NCI-H526 (cell line): ENCODE measurements at places on chromosomes 4 and X.

GRCh38 chr4:183356173-183356830 lies 34.1 kb upstream of the CLDN24 start:
- DNase-seq, result no peak

DNA sequence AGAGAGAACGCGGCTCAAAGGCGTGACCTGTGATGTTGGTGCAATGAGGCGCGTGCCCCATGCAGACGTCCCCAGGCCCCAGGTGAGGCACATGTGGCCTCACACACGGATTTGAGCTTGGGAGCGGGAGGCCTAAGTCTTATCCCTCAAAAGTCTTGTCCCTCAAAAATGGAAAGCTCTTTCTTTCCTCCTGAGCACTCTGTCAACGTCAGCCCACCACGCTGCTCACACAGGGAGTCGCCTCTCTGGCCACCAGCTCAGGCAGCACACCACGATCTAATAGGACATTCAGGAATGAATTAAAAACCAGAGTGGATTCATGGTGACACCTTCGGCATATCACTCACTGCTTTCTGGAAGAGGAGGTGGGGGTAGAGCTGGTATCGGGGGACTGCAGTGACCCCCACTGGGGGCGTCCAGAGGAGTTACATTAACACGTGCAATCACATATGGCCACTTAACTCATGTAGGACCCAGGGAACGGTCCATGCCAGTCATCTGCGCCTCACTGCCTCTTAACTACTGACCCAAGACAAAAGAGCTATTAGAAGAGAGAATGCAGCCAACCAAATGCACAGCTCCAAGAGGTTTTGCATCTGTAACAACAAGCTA lies 21.9 kb upstream of the CYP4V2 start:
- DNase-seq, result no peak

DNA sequence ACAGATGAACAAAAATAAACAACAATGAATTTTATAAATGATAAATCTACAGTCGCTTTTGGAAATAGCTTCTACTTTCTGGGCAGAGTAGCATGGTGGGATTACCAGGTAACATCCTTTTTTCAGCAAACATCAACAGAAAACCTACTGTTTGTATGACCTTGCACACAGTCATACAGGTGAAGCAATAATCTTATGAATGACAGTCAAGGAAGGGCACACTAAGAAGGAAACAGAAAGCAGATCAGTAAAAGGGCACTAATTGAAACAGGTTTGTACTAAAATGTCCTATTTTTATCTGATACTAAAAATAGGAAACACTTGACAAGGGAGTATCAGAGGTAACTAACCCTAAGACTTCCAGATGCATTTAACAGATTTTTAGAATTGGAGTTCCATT lies 108.9 kb downstream of the DLG3 start:
- DNase-seq, result no peak

GRCh38 chr4:4859799-4860599 lies 534 bp downstream of the MSX1 start:
- peak; percentile 71 for DNase-seq

GRCh38 chrX:150512461-150512901 lies 55.9 kb upstream of the MTM1 start:
- no peak for DNase-seq

DNA sequence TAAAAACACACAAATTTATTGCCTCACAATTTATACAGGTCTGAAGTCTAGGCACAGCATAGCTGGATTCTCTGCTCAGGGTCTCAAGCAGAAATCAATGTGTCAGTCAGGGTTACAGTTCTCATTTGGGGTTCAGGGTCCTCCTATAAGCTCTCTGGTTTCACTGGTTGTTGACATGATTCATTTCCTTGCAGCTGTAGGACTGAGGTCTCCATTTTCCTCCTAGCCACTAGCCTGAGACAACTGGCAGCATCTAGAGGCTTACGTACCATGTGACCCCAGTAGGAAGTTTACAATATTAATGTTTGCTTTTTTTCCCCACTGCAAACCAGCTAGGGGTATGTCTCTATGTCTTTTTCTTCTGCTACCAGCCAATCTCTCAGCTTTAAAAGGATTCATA lies 102.5 kb downstream of the CPEB2 start:
- DNase-seq, result no peak

DNA sequence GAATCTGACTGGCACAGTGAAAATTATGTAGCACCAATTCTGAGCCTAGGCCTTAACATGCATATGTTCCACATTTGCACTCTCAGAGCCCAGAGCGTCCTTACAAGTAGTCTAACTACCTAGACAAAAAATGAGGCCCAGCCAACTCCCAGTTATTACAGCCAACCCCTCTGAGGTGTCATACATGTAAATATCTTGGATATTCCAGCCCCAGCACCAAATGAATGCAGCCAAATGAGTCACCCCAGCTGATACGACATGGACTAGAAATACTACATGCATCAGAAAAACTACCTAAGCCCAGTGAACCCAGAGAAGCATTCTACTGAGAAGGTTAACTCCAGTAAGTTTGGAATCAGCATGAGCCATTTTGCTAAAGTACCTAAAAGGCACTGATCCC lies 145.1 kb downstream of the STPG2 start:
- DNase-seq, result no peak

DNA sequence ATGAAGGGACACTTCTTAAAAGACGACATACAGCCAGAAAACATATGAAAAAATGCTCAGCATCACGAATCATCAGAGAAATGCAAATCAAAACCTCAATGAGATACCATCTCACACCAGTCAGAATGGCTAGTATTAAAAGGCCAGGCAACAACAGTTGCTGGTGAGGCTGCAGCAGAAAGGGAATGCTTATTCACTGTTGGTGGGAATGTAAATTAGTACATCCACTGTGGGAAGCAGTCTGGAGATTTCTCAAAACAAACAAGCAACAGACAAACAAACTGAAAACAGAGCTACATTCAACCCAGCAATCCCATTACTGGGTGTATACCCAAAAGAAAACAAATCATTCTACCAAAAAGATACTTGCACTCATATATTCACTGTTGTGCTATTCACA lies 197.9 kb downstream of the EVC2 start:
- DNase-seq, result peak; percentile 88

- DNase-seq, result peak; percentile 79
Measured at GRCh38 chr4:122827879-122828601, 1.4 kb downstream of the FGF2 start.

DNA sequence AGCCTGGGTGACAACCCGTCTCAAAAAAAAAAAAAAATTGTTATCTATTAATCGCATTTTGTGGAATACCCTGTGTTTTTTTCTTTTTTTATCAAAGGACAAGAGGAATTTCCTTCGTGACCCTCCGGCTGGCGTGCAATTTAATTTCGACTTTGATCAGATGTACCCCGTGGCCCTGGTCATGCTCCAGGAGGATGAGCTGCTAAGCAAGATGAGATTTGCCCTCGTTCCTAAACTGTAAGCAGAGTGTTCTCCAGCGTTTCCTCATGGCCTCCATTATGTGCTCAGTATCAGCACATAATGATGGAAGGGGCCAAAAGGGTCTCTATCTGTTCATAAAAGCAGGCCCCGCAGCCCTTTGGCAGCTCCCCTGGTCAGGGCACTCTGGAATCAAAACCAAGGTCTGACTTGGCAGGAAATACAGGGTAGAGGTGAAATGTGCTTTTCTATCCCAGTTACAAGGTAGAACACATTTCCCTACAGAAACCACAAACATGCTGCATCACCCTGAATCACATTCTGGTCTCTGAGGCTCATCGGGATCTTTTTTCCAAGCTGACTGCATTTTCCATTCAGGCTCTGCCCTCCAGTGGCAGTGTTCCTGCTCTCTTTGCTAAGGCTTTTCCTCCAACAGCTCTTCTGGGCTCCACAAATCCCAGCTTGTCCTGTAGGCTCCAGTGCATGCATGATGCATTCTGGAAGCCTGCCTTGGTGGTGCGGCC lies 24.4 kb downstream of the SYAP1 start:
- DNase-seq, result no peak

DNA sequence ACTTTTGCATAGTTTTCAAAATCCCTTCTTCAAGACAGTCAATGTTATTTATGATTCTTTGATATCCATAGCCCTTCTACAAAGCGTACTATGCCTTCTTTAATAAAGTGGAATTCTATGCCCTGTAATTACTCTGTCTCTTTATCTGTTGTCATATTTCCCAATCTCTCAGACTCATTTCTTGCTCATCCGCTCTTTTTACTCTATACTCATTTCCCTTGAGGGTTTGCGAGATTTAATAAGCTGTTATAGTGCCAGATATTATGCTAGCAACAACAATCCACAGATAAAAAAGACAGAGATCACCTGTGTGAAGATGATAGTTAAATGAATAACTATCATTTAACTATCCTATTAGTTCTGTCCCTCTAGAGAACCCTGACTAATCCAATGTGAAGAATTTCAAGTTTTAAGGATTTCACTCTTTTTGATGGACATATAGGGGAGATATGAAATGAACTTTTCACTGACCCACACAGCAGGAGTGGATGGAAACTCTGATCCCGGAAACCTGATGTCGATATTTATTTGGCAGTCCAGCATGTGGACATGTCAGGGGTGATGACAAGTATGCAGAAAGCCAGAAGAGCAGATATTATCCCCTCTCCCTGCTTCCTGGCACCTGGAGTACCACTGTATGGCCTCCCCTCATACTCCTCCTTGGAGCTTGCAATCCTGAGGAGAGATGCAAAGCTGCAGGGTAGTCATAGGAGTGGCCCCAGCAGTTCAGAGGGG lies 49.7 kb downstream of the TMEM156 start:
- DNase-seq, result no peak

GRCh38 chr4:159508917-159509500 lies 406.1 kb downstream of the RAPGEF2 start:
- DNase-seq, result no peak

- peak; percentile 80 for DNase-seq
Measured at GRCh38 chr4:3765271-3766035, 732 bp upstream of the ADRA2C start.

GRCh38 chrX:129781134-129781672 lies 1.5 kb downstream of the SASH3 start:
- no peak for DNase-seq

GRCh38 chrX:123581586-123581985 lies 151.3 kb downstream of the THOC2 start:
- DNase-seq, result no peak

DNA sequence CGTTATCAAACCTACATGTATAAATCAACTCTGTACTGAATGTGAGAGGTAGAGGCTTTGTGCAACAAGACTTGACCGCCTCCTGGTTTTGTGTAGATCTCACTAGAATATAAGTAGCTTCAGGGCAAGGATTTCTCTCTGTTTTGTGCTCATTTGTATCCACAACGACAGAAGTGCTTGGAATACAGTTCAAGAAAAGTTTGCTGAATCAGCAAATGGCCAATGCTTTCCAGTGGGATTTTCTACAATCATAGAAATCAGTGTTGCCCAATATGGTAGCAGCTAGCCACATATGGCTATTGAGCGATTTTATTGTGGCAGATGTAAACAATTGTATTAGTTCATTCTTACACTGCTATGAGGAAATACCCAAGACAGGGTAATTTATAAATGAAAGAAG lies 127.4 kb downstream of the VCX3A start:
- DNase-seq, result no peak

DNA sequence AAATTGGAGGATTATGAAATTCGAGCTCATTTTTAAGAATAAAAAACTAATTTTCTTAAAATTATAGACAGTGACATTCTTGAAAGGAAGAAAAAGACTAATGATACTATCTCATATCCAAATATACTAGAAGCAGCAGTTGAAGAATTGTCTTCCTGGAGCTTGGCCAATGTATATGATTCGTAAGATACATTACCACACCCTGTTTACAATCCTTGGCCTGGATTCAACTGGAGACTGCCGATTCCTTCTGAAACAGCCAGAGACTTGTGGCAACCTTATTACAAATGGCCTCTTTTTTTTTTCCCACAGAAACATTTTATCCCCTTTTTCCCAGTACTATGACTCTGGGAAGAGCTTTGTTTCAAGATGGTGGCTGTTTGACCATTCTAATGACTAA lies 571.2 kb upstream of the FAT1 start:
- DNase-seq, result no peak

GRCh38 chrX:54494989-54495813 lies 833 bp downstream of the FGD1 start:
- peak; percentile 68 for DNase-seq

- DNase-seq, result no peak
Measured at GRCh38 chr4:74254386-74254785, 53.9 kb upstream of the EPGN start.

DNA sequence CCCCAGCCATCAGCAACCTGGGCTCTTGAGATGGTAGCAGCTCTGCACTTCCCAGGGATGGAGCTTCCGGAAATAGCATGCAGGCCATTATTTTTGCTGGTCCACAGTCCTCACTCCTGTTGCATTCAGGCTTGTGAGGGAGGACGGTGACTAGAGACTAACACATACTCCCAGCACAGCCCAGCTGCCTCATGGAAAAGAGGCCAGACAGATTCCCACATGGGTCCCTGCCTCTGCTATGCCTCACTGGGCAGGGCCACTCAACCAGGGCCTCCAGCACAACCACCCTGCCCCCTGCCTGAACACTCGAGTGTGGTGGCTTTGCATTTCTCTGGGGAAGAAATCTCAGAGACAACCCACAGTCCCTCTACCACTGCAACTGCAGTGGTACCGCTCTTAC lies 1195.1 kb downstream of the PCDH18 start:
- no peak for DNase-seq

- DNase-seq, result no peak
Measured at GRCh38 chr4:139469216-139469615, 15.3 kb downstream of the RAB33B start.

DNA sequence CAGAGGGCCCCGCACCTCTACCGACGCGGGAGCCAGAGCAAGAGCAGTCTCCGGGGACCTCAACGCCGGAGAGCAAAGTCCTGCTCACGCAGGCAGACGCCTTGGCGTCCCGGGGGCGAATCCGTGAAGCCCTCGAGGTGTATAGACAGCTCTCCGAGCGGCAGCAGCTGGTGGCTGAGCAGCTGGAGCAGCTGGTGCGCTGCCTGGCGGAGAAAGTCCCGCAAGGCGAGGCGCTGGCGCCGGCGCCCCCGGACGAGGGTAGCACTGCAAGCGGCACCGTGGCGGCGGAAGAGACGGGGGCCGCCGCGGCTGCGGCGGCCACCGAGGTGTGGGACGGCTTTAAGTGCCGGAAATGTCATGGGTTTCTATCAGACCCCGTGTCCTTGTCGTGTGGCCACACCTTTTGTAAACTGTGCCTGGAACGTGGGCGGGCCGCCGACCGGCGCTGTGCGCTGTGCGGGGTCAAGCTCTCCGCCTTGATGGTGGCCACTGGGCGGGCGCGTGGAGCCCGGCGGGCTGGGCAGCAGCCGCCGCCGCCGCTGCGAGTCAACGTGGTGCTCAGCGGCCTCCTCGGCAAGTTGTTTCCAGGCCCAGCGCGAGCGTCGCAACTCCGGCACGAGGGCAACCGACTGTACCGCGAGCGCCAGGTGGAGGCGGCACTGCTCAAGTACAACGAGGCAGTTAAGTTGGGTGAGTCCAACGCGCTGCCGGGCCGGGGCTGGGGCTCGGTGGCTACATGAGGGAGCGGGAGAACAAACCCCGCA lies 672 bp downstream of the LONRF3 start:
- peak; percentile 54 for DNase-seq

DNA sequence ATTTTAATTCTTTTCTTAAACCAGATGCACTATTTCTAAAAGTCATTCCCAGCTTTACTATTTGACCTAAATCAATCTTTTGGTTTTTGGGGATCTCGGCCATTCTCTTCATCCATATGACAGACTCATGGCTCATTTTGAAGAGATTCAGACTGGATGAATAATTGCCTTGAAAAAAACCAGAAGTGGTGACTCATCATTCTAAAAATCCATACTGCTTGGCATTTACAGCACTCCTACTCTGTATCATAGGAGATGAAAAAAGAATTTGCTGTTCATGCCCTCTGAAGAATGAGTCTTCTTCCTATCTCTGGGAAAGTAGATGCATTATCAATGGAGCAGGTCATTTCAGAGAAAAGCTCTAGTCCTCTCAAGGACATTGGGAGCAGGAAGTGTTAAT lies 220.5 kb upstream of the RPS6KA3 start:
- no peak for DNase-seq
